RPMI7951 (cell line): ENCODE measurements at places on chromosomes 12 and 14.
A peak's percentile ranks its signal among the peaks of the same experiment; 100 is the strongest.

DNA sequence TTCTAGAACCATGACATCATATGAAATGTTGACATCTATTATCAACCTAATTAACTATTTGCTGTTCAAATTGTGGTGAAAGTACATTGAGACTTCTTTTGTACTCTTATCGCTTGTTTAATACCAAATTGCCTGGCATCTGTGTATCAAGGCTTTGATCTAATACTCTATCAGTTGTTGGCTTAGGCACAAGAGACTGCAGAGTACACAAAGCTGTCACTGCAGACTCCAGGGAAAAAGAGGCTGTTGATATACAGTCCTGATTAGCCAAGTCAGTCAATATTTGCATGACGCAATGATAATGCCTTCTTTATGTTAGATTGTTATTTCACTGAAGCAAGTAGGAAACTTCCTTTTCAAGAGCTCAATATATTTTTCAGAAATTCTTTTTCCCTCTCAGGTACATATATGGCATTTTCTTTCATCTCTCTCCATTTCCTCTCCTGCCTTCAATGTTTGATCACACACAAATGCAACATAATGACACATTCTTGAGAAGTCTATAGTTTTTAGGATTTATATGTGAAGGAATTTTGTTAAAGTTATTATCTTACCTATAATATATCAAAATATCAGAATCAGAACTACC, 32.3 kb upstream of the PTCSC3 start:
- no peak for DNase-seq

DNA sequence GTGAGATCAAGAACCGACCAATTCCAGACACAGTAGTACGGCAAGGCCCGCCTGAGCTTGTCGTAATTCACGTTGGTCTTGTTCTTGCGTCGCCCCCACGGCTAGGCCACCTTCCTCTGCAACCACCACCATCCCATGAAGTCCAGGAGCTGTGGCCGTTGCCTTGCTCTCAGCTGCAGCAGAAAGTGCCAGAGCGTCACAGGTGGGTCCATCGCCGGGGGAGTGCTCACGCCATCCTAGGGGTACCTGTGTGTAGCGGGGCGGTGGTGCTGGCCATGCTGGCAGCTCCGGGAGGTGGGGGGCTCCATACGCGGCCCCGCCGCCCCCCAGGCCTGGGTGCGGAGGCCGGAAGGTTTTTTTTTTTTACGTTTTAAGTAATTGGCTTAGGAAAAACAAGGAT, 23.1 kb downstream of the TMEM121 start:
- DNase-seq, result no peak

DNA sequence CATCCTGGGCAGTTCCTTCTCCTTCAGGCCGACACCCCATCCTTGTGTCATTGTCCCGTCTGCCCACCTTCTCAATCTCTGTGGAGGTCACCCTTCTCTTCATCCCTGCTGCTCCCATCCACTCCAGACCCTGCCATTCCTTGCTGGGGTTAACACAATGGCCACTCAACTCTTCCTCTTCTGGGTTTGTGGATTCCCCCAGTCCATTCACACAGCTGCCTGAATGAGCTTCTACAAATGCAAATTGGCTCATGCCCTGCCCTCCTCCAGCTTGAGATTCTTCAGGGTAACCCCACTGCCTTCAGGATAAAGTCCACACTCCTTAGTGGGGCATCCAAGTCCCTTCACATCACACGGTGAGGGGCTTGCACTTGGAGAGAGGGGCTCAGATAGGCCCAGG, 17.2 kb upstream of the PRMT8 start:
- DNase-seq, result no peak

GRCh38 chr14:75926431-75927115, 55.2 kb downstream of the TGFB3 start:
- no peak for DNase-seq

GRCh38 chr14:85439696-85440328, 90.1 kb upstream of the FLRT2 start:
- DNase-seq, result peak; percentile 28

DNA sequence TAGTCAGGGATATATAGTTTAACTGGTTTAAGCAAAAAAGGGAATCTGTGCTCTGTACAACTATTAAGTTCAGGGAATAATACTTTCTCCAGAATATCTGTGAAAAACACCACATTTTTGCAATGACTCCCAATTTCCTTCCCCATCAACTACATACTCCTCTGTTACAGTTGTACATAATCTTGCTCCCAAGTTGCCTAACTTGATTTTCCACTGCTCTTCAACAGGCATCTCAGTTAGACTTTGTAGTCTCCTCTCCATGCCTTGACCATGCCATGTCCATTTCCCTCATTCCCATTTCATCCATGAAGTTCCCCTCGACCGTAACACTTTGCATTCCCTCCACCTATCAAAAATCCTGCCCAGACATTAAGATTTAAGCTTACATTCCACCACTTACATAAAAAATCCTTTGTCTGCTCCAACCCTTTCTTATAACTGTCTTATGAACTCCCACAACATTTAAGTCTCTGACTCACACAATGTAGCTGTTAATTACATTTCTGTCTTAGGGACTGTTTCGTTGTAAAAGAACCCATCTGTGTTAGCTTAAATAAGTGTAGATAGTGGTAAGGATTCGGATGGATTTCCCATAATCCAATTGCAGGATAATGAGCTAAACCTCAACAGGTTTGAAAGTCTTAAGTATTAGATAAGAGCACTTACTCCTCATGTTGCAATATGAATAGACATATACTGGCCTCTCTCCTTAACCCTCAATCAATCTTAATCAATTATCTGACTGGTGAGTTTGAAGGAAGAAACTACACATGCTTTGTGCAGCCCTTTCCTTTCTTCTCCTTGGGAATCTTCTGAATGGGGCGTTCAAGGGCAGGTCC, 156.5 kb downstream of the PAWR start:
- no peak for DNase-seq

GRCh38 chr12:90652280-90652679, 302.7 kb downstream of the CCER1 start:
- DNase-seq, result no peak

DNA sequence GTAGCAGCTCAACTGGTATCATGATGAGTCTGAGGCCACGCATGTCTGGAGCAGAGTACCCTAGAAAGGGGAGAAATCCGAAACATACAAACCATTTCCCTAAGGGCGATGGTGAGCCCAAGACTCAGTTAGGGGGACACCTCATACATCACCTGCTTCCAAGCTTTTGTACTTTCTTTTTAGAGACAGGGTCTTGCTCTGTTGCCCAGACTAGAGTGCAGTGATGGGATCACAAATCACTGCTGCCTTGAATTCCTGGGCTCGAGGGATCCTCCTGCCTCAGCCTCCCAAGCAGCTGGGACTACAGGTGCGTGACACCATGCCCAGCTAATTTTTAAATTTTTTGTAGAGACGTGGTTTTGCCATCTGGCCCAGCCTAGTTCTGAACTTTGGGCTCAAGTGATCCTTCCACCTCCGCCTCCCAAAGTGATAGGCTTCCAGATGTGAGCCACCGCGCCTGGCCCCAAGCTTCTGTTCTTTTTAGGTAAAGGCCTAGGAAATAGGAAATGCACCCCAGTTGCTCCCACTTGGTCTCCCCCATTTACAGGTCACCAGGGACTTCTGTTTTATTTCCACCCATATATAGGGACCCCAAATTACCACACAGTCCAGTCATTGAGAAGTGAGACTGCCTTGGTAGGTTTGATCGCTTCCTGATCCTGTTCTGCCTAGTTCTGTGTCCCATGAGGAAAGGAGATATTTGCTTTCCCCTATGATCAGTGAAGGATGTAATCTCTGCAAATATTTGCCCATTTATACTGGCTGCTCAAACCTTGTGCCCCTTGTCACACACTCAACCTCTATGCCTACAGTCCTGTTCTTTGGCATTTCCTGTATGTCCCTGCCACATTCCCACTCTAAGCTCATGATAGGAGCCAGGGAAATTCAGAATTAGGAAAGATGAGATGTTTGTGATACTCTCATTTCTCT, at the start of gene APOF:
TSS of gene APOF (minus strand) at position 728 of the 930 bp plus-strand sequence. CDS start at position 616, 112 bp downstream.
- no peak for DNase-seq

DNA sequence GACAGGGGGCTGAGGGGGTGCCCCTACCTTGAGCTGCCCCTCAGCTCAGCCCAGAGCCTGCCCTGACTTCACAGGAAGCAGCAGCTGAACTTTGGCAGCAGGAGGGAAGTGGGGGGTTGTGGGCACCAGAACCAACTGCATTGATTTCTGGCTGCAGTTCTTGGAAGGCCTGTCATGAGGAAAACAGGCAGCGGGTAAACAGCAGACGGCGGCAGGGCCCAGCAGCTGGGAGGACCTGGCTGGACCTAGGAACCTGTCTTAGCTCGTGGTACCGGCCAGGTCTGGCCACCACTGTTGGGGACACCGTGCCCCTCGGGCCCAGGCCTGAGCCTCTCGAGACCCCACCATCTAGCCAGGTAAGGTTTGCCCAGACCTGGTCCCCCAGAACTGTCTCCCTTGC, 154.2 kb upstream of the MYL2 start:
- DNase-seq, result no peak

DNA sequence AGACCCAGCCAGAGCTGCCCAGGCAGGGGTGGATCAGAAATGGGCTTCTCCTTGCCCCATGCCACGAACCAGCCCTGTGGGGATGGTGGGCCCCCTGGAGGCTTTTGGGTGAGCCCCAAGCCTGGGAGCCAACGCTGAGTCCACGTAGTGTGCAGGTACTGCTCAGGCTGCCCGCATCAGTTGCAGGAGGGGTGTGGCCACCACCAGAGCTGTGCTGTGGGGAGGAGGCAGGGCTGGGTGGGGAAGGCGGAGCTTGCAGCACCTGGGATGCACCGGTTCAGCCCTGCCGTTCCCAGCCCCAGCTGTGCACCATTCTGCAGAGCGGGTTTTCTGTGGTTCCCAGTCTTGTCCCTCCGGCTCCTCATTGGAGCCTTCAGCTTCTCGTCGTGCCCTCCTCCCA, 36.3 kb downstream of the IL31 start:
- DNase-seq, result no peak

- DNase-seq, result peak; percentile 89
Observed at GRCh38 chr14:67695394-67695949, at the start of gene RDH11. Gene RDH11, minus strand, starts transcription at chr14:67695764. Its CDS starts 61 bp downstream, at chr14:67695703.

DNA sequence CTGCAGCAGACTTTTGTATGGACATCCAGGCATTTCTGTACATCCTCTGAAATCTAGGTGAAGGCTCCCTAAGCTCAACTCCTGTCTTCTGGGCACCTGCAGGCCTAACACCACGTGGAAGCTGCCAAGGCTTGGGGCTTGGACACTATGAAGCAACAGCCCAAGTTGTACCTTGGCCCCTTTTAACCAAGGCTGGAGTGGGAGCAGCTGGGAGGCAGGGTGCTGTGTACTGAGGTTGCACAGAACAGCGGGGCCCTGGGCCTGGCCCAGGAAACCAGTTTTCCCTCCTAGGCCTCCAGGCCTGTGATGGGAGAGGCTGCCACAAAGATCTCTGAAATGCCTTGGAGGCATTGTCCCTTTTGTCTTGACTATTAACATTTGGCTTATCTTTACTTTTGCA, 214.4 kb upstream of the LRIG3 start:
- no peak for DNase-seq

DNA sequence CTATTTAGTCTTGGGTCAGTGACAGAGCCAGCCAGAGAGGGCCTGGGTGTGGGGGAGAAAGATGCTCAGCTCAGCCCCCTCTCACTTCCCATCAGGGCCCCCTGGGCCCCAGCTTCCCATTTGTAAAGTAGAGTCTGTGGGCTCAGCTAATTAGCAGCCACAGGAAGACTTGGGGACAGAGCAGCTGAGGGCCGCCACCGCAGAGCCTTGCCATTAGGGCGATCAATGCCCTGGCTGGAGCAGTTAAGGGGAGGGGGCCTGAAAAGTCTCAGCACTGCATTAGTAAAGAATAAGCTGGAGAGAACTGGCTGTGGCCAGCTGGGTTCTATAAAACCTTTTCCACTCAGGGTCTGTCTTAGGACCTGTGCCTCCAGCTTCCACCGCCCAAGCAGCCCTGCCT, 2.7 kb downstream of the PLEKHD1 start:
- DNase-seq, result no peak

- peak; percentile 5 for DNase-seq
Observed at GRCh38 chr14:94769391-94770250, at the start of gene GSC. Gene GSC, minus strand, starts transcription at chr14:94770113. Its CDS starts 98 bp downstream, at chr14:94770015.

- no peak for DNase-seq
Observed at GRCh38 chr12:29499235-29499634, 1.7 kb upstream of the OVCH1 start.

DNA sequence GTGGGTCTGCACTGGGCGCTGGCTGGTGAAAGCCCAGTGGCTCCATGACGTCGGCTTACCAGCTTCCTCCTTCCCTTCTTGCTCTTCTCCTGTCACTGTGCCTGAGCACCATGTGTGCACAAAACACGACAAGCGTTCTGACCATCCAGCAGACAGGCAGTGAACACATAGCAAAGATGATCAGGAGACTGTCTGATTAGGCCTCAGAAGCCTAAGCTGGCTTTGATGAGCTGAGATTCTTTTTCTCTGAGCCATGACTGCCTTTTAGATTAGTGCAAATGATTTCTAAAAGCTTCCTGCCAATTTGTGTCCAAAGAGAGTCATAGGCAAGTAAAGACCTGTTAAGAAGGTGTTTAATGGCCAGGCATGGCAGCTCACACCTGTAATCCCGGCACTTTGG, 83.1 kb downstream of the AACS start:
- no peak for DNase-seq

GRCh38 chr14:29078810-29079522, 312.4 kb downstream of the FOXG1 start:
- DNase-seq, result no peak

- DNase-seq, result peak; percentile 83
Observed at GRCh38 chr12:53844994-53845844, 93.4 kb upstream of the HOXC13 start.

DNA sequence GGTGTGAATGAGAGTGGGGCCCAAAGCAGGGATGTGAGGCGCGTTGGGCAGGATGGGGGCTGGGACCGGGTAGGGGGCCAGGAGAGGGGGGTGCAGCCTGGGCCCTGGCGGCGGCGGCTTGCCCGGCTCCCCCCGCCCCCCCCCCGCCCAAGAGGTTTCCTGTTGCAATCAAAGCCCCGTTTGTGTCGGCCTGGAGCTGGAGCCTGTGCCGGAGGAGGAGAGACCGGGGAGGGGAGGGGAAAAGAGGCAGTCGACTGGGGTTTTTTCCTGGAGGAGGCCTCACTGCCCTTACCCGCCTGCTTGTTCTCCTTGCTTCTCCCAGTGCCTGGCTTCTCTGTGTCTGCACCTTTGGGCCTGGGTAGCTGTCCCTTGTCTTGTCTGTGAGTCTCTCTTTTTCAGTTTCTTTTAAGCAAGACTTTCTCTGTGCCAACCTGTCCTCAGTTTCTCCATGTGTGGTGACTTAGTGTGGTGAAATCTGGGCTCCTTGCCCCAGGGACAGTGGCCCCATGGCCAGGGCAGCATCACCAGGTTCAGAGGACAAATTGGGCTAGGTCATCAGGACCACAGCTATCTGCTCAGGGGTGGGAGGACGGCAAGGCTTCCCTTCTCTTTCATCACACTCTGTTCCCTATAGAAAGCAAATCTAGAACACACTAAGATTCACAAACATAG, 8.5 kb downstream of the RARG start:
- DNase-seq, result peak; percentile 49

DNA sequence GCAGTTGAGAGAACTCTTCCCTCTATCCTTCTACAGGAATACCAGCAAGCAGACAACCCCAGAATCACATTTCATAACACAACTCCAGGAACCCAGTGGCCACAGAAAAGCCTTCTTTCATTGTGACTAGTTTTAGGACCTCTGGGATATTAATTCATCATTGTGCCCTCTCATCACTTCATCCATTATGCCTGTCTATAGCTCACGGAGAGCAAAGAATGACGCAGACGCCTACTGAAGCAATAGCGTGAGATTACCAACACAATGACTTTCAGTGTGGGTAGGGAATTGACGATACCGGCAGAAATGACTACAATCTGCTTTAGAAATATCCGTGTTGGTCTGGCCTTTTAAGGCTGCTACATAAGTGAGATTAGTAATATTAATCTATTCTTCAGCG, 158.1 kb upstream of the FOXG1 start:
- DNase-seq, result peak; percentile 22
